Mammary epithelial cell (primary cell): ENCODE measurements at places on chromosomes 7 and 10.

- DNase-seq, result peak; percentile 60
These were observed 169.1 kb downstream of the PTEN start for GRCh38 chr10:88032566-88032965.

DNA sequence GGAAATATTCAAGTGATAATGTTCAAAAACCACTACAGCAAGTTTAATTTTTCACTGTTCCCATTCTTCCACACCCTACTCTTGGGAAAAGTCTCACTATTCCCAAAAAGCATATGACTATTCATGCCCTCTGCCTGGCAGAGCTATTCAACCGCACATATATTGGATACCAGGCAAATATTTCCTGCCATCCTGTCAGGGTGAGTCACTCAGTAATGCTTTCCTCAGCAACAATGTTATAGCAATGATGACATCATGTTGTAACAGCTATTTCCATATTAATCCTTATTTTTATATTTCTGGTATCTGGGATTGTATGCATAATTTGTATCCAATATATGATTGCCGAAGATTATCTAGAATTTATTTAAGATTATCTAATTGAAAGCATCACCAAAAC lies 114.0 kb upstream of the PLXDC2 start:
- DNase-seq, result peak; percentile 56

- DNase-seq, result no peak
These were observed 2.5 kb downstream of the PDLIM1 start for GRCh38 chr10:95288303-95288702.

DNA sequence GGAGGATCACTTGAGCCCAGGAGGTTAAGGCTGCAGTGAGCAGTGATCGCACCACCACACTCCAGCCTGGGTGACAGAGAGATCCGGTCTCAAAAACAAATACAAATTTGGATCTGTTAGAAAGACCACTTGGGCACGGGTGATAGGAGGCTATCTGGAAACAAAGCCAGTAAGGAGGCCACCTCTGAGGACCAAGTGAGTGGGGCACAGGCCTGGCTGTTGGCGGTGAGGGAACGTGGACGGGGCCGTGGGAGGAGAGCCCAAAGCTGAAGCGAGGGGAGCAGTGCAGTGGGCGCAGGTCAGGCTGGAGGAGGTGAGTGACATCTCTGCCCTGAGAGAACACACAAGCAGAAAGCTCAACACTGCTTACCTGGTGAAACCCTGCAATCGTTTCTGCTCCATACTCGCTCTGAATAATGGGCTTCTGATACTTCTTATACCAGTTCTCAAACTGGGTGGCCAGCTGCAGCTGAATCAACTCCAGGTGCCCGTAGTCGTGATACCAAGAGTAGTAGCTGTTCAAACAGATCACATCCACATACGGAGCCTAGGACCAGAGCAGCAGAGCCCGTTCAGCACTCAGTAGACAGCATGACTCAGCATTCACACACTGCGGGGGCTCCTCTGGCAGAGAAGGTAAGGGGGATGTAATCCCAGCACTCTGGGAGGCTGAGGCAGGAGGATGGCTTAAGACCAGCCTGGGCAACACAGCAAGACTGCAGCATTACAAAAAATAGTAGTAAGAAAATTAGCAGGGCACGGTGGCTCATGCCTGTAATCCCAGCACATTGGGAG lies 14.5 kb downstream of the GUSB start:
- no peak for DNase-seq

DNA sequence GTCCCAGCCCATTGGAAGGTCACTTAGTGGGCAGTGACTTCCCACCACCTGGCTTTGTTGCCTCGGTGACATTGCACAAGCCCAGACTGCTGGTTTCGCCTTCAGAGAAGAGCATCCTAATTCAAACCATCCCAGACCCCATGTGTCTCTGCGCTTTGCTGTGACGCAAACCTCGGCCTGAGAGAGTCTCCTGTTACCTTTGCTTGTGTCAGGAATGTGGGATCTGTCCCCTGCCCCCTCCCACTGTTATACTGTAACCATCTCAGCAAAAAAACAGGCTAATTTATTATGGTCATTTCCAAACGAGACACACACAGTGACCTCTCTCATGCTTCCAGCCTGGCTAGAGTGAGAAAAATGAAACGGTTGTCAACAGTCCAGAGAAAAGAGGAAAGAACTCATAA lies 25.0 kb upstream of the AQP1 start:
- DNase-seq, result no peak

DNA sequence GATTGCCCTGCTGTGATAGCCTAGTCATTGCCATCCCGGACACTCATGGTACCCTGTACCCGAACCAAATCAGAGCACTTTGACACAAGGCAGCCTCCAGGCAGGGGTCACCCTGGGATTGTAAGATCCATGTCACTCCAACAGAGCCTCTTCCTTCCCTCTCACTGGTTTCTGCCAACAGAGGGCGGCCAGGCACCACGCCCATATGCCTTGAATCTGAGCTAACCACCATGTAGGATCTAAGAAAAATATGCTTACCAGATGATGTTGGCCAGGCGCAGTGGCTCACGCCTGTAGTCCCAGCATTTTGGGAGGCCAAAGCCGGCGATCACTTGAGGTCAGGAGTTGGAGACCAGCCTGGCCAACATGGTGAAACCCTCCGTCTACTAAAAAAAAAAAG lies 389.2 kb upstream of the KLF6 start:
- no peak for DNase-seq

- no peak for DNase-seq
These were observed 97.1 kb downstream of the NKX6-2 start for GRCh38 chr10:132688580-132689420.

- DNase-seq, result no peak
These were observed 266.9 kb downstream of the DNAJB6 start for GRCh38 chr7:157603716-157604115.

GRCh38 chr7:144818511-144818910 lies 17.3 kb downstream of the TPK1 start:
- DNase-seq, result no peak

GRCh38 chr7:81533931-81534330 lies 235.9 kb downstream of the HGF start:
- DNase-seq, result no peak
